D721Med (cell line): ENCODE measurements at places on chromosomes 12 and 14.

DNA sequence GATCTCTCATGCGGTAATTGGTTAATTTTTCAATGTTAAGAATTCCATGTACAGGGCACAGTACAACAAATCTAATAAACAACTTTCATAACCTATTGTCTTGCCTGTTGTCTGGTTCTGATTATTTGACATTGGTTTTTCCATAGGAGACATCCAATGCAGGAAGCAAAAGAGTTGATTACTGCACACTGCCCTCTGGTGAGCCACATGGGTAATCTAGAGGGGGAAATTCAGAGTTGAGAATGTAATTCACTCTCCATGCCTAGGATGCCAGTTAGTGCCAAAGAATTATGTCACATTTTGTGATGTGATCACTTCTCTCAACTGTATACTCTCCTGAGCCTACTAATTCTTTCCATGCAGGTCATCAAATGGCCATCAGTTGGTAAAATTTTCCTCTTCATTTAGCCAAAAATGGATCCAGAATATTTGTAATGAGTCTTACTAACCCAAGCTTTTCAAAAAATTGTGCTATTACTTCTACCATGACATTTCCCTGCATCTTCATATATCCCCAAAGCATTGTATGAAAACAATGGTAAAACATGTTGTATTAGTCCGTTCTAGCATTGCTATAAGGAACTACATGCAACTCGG is 17.7 kb upstream of the CCDC91 start:
- DNase-seq = no peak

DNA sequence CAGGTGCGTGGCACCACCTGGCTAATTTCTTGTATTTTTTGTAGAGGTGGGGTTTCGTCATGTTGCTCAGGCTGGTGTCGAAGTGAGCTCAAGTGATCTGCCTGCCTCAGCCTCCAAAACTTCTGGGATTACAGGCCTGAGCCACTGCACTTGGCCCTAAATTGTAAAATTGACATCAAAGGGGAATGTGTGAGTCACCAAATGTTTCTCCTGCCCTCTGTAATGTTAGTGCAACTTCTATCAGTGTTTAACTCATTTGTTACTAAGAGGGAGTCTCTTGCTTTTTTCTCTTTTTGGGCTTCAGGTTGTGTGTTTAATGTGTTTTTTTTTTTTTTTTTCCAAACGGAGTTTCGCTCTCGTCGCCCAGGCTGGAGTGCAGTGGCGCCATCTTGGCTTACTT is 2.3 kb downstream of the TULP3 start:
- no peak for DNase-seq

DNA sequence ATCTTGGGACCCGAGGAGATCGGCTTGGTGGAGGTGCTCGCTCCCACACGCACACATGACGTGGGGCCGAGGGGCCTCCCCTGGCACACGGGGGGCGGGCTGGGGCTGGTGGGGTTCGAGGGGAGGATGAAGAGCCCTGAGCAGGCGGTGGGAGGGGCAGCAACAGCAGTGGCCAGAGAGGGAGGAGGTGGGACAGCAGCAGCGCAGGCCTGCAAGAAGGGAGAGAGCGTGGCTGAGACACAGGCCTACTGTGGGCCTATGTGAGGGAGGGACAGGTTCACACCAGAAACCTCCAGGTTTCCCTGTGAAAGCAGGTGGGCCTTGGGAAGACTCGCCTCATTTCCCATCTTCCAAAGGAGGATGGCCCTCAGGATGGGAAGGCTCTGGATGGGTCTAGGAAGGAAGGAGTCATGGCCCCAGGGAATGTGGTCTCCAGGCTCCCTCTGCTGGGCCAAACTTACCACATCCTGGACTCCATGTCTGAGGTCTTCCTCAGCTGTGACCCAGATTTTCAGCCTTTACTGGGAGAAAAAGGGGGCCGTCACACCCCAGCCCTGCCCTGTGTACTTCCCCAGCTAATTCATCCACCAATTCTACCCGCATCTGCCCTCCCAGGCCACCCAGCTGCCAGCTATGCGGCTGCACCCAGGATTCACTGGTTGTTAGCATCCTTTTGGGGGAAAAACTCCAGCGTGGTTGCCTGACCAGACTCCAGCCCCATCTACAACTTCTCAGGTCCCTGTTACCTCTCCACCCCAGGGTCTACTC is 2.8 kb downstream of the PIANP start:
- DNase-seq = no peak

GRCh38 chr12:58009405-58010195 is 68.2 kb downstream of the ATP23 start:
- DNase-seq = no peak

- no peak for DNase-seq
Measured at GRCh38 chr14:100033347-100034075, 31.7 kb upstream of the EVL start.

- DNase-seq = no peak
Measured at GRCh38 chr12:96719660-96720362, 187.2 kb upstream of the NEDD1 start.

DNA sequence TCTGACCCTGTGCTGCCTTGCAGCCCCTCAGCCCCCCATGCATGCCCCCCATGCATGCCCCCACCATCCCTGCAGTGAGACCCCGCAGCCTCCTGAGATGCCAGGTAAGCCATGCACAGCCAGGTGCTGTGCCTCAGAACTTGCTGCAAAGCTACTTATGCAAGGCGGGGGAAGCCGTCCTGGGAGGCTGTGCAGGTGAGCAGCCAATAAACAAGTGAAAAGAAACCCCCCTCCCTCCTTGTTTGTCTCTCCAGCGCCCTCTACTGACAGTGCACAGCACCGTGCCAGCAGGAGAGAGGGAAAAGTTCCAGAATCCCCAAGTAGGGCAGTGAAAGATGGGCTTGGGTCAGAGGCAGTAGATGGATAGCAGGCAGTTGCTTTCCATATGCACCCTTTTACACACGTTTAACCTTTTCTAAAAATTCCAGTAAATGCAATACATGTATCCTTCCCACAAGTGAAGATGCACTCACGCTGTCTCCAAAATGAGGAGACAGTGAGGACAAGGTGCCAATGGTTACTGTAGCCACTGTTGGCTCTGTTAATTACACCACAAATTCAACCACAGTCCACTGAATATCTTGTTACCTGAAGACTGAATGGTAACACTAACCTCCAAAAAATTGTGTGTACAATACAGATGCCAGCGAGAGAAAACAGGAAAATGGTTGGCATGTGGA is 18.0 kb downstream of the TNFAIP2 start:
- DNase-seq = peak; percentile 74

- no peak for DNase-seq
Measured at GRCh38 chr14:94346841-94347240, 23.7 kb upstream of the SERPINA6 start.

DNA sequence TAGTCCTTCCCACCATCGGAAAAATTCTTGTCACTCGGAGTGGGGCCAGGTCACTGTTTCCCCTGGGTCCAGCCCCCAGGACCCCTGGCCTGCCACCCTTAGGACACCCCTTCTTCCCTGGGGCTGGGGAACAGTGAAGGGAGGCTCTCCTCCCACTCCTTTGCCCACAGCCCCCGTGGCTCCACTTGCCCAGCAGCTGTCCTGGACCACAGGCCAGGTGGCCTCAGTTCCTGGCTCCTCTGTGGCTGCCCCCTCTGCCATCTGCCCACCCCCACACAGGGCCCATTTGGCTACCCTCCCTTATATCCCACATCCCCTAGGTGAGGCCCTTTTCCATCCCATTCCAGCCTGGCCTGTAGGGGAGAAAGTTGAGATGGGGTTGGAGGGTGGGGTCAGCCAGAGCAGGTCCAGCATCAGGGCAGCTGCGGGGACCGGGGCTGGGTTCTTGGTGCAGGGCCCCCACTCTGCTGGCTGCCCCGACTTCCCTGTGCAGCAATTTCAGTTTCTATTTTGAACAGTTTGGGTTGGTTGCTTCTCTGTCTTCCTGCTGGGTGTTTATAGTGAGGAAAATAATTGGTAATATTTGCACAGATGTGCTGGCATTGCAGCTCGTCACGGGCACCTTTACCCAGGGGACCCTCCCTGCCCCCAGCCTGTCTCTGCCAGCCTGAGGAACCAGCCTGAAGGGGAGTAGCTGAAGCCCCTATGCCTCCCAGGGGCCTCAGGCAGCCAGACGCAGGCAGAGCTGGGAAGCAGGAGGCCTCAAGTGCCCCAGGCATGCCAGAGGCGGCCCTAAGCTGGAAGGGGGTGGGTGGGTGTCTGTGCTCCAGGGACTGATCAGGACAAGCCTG is 23.4 kb downstream of the SYNDIG1L start:
- no peak for DNase-seq

DNA sequence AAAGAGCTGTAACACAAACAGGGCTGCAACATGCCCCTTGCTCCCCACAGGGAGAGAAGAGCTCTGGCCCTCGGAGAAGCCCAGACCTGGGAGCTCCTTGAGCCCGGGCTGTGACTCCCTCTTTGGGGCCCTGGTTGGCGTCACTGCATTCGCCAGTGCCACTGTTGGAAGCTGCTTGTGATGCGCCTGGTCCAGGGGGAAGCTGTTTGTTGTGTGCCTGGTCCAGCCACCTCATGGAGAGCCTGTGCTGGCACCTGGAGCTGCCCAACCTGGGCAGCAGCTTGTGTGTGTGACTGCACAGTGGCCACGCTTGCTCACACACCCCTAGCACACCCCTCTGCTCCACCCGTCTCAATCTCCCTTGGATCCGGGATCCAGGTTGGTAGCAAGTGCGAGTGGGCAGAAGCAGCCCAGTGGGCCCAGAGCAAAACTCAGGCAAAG is 49.5 kb downstream of the A2M start:
- no peak for DNase-seq

- DNase-seq = no peak
Measured at GRCh38 chr12:120215766-120216735, 15.1 kb upstream of the RPLP0 start.

DNA sequence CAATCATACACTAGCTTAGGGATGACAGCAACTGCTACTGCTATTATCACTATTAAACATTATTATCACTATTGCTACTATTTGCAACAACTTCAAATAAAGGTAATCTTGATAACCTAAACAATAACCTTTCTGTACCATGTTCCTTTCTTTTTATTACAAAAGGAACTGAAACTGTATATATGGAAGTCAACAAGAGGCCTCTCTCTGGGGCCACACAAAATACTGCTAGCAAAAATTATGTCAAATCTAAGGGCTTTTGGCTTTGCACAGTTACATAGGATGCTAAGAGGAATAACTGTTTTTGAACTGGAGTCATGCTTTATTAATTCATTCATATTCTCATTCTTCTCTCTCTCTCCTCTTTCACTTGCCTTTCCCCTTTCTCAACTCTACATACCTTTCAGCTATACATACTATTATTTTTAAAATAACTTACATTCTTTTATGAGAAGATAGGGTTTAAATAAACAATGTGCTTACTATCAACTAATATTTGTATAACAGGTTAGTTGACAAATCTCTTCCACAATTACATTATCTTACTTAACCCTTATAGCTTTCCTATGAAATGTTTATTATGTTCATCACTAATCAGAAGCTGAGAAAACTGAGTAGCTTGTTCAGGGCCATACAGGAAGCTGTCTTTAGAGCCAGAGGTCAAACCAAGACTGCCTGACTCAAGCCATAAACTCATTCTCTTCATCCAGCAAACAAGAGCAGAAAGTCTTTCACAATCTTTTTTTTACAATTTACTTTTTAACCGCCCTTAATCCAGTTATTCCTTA is 25.7 kb downstream of the SPTSSA start:
- DNase-seq = no peak
